ENCODE measurements at places on chromosomes 11 and 22.

DNA sequence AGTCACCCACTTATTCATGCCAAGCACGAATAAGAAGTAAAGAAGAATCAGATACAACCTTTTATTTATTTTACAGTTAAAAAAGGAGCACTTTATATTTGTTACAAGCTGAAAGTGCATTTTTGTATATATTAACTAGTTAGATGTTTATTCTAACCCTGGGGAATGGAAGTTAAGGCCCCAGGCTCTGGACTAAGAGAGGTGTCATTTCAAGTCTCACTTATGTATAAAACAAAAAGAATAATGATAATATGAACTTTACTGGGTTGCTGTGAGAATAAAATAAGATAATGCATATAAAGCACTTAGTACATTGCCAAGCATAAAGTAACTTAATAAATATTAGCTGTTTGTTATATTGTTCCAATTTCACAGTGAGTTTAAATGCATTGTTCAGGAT is 12.1 kb upstream of the FAT3 start:
- no peak for DNase-seq

- DNase-seq: no peak
Observed at GRCh38 chr11:94997437-94997836, 23.9 kb downstream of the KDM4D start.

DNA sequence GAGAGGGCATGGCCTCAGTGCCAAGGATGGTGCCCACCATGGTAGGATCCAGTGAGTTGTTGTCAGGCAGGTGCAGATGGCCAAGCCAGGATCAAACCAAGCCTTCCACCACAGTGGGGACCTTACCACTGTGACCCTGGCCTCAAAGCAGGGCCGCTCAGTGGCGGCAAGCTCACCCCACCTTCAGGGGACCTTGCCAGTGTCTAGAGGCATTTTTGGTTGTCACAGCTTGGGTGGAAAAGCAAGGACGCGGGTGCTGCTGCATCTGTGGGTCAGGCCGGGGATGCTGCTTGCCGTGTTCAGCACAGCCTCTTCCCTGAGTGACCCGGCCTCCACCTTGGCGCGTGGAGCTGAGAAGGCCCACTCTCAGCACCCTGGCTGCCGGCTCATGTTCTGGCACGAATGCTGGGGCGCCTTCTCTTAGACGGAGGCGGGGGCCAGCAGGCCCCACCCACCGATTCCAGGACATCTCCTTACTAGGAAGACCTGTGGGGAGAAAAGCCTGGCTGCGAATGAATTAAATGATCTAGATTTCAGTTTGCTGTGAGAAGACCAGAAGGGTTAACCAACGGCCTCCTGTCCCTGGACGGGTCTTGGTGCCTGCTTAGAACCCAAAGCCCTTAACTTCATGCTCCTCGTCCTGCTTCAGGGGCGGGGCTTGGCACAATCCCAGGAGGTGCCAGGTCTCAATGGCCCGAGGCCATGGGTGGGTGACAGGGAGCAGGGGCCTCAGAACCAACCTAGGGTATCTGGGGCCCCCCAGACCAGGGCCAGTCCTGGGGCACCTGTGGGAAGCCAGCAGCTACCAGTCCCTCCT is 18.9 kb downstream of the TRMU start:
- no peak for DNase-seq

DNA sequence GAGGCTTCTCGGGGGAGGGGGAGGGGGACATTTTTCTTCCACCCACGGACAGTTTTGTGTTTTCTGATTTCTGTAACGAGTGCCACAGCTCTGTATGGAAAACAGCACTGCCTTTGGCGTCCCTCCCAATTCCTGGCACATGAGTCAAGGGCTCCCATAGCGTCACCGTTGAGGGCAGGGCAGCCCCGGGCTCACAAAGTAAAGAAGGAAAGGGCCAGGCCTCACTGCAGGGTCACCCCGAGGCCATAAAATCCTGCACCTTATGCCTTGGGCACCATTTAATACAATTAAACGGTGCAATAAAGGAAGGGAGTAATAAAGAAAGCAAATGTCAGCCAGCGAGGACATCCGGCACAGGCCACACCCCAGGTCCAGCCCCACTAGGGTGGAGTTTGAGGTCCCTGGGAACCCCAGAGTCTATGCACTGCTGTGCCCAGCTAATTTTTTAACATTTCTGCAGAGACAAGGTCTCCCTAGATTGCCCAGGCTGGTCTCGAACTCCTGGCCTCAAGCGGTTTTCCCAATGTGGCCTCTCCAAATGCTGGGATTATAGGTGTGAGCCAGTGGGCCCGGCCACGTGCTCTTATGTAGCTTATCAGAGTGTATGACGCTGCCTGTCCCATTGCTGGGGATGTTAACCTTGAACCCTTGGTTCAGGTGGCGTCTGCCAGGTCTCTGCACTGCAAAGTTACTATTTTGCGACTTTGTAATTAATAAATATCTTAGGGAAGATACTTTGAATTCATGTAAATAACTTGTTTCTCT is 13.6 kb upstream of the MUC2 start:
- peak; percentile 81 for DNase-seq

DNA sequence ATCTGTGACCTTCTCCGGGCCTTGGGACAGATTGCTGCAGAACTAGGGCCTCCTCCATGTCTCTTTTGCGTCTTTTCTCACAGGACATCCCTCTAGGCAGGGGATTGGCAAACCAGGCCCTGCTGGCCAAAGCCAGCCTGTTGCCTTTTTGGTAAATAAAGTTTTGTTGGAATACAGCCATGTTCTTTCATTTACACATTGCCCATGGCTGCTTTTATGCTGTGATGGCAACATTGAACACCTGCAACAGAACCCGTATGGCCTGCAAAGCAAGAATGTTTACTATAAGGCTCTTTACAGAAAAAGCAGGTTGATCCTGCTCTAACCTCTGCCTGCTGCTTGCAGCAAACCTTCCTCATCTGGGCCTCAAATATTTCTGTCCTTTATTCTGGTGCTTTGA is 56.8 kb upstream of the B3GAT1 start:
- DNase-seq: no peak

GRCh38 chr22:36773935-36774334 is 2.0 kb downstream of the IFT27 start:
- no peak for DNase-seq

- no peak for DNase-seq
Observed at GRCh38 chr11:88297421-88297820, 40.1 kb downstream of the CTSC start.

GRCh38 chr11:49995565-49995964 is 13.2 kb upstream of the OR4C12 start:
- no peak for DNase-seq

- DNase-seq: no peak
Observed at GRCh38 chr11:124519850-124520549, 23.5 kb downstream of the OR8B12 start.

DNA sequence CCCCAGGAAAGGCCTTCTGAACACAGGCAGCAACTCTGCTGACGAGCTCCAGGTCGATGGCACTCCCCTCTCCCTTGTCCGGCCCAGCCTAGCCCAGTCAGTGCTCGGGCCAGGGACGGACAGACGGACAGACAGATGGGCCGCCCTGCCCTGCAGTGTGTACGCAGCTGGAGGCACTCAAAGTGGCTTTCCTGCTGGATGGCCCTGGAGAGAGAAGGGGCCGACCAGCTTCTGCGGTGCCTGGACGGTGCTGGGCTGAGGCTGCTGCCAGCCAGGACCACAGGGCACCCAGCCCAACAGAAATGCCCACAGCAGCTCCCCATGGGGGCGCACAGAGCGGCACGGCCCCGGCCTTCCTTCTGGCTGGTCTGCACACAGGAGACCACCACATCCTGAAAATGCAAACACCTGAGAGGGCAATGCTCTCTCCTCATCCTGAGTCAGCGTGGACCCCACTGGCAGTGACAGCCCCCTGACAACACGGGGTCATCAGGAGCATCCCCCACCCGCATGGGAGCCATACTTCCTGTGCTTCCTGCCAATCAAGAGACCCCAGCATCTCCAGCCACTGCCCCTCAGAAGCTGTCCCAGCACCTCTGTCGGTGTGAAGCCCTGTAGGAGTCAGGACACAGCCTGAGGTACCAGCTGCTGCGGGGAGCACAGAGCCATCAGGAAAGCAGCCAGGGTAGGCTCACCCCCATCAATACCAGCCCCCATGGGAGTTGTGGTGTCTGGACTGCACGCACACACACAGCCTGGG is 692 bp upstream of the MOB2 start:
- no peak for DNase-seq

GRCh38 chr11:87239531-87239930 is 201.8 kb downstream of the TMEM135 start:
- DNase-seq: no peak

DNA sequence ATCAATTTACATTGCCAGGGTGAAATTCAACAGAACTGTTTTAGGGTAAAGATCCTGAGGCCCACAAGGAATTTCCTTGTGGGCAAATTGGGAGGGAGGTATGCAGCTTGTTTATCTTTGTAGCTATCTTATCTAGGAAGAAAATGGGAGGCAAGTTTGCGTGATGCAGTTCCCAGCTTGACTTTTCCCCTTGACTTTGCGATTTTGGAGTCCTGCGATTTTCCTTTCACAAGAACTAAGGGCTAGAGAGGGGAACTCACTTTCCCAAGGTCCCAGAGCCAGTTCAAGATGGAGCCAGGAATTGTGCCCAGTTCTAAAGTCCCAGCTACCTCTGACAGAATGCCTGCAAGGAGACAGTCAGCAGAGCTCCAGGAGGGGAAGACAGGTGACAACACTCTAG is 30.7 kb downstream of the RIBC2 start:
- DNase-seq: no peak

DNA sequence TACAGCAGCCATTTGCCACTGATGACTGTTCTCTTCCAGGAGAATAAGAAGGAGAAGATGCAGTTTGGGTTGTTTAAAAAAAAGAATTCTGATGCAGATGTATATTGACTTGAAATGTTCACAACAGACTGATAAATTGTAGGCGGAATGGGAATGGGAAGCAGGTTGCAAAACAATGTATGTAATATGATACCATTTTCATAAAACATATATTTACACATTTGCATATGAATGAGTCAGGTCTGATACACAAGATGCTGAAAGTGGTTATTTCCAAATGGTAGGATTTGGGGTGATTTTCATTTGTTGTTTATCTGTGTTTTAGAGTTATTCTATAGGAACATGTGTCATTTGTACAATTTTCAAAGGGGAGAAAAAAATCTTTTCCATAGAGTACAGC is 9.0 kb upstream of the RCN1 start:
- no peak for DNase-seq

DNA sequence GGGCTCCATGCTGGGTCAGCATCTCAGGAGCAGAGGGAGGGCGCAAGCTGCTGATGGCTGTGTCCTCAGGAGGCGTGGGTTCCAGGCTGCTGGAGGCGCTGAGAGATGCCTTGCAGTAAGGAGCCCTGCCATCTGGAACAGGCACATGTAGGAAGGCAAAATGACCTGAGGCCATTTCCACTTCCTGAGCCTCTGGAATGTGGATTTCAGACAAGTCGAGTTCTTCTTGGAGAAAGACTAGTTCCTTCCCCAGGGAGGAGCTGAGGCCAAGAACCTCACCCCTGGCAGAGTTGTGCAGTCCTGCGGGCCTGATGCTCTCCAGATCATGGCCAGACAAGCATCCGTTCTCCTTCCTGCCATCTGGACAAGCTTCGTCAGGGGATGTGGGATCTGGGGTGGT is 19.3 kb downstream of the HPS4 start:
- DNase-seq: no peak

- no peak for DNase-seq
Observed at GRCh38 chr11:79813551-79813950, 372.7 kb upstream of the TENM4 start.

DNA sequence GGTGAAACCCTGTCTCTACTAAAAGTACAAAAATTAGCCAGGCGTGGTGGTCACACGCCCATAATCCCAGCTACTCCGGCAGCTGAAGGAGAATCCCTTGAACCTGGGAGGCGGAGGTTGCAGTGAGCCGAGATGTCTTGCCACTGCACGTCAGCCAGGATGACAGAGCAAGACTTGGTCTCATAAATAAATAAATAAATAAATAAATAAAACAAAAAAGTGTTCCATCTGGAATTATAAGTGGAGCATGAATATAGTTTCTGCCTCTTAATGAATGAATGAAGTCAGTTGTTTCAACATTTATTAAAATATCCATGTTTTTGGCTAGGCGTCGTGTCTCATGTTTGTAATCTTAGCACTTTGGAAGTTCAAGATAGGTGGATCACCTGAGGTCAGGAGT is 27.1 kb downstream of the MRPL48 start:
- DNase-seq: no peak

GRCh38 chr11:90223248-90223585 is 368 bp upstream of the CHORDC1 start:
- no peak for DNase-seq

GRCh38 chr11:123253911-123254310 is 58.9 kb upstream of the CLMP start:
- no peak for DNase-seq

- DNase-seq: no peak
Observed at GRCh38 chr22:38176170-38176741, 5.4 kb downstream of the PLA2G6 start.

- DNase-seq: no peak
Observed at GRCh38 chr11:59281177-59281576, 68.5 kb upstream of the MPEG1 start.

DNA sequence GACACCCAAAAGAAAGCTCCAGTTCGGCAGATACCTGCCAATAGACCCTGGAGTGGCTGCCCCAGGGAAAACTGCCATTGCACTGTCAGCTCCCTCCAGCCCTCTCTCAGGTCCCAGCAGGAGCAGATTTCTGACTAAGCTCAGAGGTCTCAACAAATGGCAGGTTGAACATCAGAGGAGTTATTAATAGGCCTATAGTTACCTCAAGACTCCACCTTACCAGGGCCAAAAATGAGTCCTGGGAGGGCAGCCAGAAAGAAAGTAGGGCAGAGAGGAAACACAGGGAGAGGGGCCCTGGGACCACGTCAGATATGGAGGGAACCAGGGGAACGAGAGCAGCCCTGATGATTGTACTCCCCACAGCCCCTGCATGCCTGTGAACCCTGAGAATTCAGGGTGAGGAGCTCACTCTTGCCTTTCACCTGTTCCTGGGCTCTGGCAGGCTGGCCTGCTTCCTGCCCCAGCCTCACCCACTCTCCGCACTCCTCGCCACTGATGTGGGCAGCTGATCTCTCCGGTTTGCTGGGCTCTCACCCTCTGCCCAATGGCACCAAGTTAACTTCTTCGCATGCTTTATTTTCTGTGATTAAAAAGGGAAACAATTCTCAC is 4.3 kb upstream of the RGL4 start:
- DNase-seq: no peak

DNA sequence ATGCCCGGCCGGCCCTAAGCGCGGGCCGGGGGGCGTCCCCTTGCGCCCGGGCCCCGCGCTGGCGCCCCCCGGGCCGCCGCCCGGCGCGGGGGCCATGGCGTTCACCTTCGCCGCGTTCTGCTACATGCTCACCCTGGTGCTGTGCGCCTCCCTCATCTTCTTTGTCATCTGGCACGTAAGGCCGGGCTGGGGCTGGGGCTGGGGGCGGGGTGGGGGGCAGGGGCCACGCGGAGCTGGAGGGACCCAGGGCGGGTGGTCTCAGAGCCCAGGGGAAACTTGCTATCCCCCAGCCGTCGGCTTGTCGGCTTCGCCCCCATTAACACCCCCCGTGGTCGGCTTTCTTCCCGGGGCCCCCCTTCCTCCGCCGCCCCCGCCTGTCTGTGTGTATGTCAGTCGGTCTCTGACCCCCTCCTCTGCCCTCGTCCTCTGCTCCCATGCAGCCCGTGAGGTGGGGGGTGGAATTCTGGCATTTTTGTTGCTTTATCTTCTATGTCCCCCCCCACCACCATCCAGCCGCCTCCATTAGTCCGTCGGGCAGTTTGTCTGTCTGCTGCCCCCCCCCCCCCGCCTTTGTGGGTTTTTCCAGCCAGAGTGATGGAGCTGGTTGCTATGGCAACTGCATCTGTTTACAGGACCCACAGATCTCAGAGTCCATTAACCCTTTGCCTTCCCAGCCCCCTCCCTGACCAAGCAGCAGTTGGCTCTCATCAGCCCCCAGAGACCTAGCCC is 552 bp downstream of the CNIH2 start:
- DNase-seq: no peak

GRCh38 chr11:35590412-35590811 is 27.8 kb upstream of the FJX1 start:
- no peak for DNase-seq

All from 8988T (cell line).